Naive B cell (primary cell): ENCODE measurements at places on chromosomes 6 and 20.

- DNase-seq: no peak
These were observed 508 bp upstream of the METTL24 start for GRCh38 chr6:110358553-110359160.

GRCh38 chr6:52420668-52421358, 671 bp downstream of the EFHC1 start:
- DNase-seq: no peak

- no peak for DNase-seq
These were observed 43.4 kb upstream of the FABP7 start for GRCh38 chr6:122736163-122736562.

- no peak for DNase-seq
These were observed 28.6 kb downstream of the NOL4L start for GRCh38 chr20:32556312-32557184.

DNA sequence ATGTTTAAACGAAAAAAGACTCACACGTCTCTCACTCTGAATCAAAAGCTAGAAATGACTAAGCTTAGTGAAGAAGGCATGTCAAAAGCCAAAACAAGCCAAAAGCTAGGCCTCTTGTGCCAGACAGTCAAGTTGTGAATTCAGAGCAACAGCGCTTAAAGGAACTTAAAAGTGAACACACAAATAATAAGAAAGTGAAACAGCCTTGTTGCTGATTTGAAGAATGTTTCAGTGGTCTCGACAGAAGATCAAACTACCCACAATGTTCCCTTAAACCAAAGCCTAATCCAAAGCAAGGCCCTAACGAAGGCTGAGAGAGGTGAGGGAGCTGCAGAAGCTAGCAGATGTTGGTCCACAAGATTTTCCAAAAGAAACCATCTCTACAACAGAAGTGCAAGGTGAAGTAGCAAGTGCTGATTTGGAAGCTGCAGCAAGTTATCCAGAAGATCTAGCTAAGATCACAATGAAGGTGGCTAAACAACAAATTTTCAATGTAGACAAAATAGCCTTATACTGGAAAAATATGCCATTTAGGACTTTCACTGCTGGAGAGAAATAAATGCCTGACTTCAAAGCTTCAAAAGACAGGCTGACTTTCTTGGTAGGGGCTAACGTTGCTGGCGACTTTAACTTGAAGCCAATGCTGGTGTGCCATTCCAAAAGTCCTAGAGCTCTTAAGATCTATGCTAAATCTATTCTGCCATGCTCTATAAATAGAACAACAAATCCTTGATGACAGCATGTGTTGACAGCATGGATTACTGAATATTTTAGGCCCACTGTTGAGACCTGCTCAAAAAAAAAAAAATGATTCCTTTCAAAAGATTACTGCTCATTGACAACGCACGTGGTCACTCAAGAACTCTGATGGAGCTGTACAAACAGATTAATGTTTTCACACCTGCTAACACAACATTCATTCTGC, 40.3 kb downstream of the SEC63 start:
- DNase-seq: no peak

- DNase-seq: no peak
These were observed 18.5 kb upstream of the ERVFRD-1 start for GRCh38 chr6:11129908-11130565.

DNA sequence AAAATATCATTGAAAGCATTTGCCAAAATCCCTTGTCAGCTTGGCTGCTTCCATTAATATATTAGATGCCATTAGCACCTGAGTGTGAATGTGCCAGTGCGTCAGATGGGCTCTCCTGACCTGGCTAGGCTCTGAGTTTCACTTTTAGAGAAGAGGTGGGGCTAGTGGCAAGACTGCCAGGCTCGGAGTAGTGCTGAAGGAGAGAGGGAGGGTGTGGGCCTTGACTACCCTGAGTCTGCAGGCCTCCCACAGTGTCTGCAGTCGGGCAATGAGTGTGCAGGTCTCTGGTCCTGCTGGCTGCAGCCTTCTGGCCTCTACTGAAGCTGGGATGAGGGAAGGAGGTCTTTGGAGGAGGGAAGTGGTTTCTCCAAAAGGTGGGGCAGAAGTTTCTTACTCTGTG, 34.6 kb upstream of the PNPLA1 start:
- no peak for DNase-seq

GRCh38 chr6:154592199-154592860, 81.8 kb upstream of the CNKSR3 start:
- DNase-seq: no peak

DNA sequence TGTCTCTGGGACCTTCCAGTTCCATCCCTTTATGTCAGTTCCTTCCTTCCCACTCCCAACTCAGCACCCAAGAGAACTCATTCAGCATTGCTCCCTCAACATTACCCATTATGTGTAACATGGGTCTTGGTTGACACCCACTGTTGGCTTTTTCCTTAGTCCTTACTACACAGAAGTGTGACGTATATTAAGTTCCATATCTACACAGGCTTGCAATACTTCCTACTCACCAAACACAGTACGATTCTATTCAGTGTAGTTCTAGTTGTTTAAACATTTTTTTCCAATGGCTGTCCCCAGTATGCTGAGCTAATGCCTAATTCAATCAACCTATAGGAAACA, 37.7 kb downstream of the ARHGAP18 start:
- no peak for DNase-seq

DNA sequence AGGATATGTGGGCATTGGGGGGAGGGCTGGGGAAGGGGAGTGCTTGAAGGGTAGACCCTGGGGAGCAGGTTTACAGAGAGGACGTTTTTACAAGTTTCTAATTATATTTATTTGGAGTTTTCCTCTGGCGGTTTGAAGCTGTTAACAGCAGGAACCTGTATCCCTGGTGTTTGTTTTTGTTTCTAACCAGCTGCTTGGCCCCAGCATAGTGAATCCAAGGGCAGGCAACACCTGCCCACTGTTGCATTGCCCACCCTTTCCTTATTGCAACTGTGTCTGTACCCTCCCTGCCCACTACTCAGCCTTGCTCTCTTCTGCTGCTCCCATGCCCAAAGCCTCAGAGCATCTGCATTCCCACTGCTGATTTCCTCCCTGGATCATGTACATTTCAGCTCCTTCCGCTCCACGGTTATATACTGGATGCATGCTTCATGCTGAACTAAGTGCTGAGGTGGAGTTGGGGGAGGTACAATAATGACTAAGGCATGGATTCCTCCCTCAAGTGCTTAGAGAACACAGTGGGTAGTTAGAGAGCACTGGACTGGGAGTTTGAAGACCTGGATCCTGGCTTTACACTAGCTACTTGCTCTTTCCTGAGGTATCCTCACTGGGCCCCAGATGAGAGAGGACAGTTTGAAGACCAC, 6.0 kb downstream of the SCUBE3 start:
- no peak for DNase-seq
